Tongue (tissue), 3 donors: ENCODE measurements at places on chromosomes 5 and 9.
A peak's percentile ranks its signal among the peaks of the same experiment; 100 is the strongest.

DNA sequence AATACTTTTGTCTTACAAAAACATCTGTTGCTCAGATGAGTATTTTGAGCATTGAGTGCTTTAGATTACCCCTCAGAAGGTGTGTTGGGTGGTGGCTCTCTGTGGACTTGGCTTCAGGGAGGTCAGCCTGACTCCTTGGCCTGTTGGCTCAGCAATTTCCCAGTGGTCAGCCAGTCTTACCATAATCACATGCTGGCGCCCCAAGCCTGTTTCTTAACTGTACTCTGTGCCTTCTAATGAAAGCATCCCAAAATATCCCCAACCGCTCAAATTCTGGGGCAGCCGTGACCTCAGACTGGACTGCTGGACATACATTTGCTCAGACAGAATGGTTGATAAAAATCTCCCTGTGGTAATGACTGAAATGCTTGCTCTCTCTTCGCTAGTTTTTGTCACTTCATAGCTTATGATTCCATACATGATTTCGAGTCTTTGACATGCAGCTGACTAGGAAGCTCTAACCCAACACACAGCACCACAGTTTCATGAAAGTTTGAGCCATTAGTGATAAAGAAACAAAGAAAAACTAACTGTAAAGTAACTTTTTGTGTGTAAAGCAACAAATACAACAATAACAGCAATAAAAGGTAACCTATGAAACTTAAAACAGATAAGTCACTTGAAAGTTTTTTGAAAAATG, 562.2 kb upstream of the MEF2C start:
- DNase-seq: no peak

DNA sequence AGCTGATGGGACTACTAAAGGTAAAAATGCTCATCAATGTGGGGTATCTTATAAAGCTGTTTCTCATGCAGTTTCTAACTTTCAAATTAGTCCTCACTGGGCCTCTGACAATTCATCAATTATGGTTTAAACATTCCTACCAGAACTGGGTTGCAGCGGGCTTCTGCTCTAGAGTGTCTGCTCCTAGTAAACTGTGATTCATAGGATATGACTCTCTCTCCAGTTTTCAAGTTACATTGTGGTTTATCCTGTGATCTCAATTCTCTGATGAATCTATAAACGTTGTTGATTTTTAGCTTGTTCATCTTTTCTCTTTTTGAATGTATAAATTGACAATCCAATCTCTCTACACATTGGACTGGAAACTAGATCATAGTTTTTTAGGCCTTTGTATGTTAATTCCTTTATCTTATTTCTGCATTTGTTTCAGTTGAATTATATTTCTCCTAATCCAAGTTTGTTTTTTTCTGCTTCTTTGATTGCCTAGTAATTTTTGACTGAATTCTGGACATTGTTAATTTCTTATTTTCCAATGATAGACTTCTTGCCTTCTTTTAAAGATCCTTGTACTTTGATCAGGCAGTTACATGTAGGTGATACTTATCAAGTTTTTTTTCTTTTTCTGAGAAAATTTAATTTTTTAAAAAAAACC, 822.6 kb downstream of the TLE1 start:
- no peak for DNase-seq

- DNase-seq: no peak
Measured at GRCh38 chr5:170551076-170551475, 47.3 kb downstream of the KCNIP1 start.

DNA sequence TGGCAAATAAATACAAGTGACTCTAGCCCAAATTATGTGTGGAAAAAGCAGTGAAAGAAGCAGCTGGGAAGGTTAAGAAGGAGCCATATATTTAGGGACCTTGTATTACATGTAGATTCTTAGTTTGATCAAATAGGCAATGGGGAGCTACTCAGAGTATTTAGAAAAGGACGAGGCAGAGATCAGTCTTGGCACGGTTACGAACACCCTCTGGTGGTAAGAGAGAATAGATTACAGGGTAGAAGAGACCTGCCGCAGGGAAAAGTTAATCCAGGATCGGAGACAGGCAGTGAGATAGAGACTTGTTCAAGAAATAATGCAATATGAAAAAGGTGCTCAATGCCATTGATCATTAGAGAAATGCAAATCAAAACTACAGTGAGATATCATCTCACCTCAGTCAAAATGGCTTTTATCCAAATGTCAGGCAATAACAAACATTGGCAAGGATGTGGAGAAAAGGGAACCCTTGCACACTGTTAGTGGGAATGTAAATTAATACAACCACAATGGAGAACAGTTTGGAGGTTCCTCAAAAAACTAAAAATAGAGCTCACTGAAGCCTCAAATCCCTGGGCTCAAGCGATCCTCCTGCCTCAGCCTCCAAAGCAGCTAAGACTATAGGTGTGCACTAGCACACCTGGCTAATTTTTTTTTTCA, 12.0 kb downstream of the INIP start:
- DNase-seq: peak; percentile 63

DNA sequence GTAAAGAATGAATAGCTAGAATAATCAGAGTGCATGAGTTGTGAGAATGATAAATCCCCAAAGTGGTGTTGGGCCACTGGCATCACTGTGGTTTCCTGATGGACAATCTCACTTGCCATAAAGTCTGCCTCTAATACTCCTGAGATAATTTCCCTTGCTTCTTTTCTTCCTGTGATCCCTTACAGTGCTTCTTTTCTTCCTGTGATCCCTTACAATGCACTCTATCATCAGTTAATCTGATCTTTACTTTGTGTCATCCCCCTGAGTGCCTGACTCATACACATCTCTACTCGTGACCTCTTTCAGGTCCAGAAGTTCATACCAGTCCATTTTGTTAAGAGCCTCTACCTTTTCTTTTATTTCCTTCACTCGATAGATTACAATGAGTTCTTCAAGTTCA, 418.3 kb downstream of the HCN1 start:
- DNase-seq: no peak

DNA sequence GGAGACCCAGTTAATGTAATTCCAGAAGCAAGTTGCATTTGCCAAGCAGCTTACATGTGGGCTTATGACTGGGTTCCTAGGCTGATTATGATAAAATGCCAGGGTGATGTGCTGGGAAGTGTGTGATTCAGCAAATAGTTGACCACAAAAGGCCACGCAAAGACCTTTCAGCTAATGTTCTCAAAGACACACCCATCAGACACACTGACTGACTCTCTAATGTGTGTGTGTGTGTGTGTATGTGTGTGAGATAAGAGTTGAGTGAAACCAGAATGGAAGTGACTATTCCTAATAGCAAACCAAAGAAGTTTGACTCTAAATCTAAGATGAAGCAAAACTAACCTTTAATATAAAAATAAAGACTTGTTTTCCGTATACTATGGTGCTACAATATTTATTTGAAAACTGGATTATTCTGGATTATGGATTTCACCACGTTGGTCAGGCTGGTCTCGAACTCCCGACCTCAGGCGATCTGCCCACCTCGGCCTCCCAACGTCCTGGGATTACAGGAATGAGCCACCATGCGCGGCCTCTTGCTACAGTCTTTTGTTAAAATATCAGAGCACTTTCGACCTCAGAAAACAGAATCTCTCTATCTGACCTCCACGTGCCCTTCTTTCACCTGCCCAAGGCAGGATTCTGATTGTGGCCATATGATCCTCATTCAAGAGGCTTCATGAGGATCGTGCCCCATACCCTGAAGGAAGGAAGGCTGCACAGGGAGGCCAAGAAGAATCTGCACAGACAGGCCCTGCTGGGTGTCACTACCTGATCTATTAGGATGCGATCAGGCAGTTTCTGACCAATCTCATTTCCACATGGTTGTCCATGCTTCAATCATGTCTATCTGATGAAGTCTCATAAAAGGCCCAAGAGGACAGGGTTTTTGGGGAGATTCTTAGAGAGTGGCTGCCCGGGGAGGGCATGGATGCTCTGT, 75.6 kb downstream of the USP20 start:
- no peak for DNase-seq
